Right cardiac atrium (tissue), 5 donors: ENCODE measurements at places on chromosomes 2 and 18.

DNA sequence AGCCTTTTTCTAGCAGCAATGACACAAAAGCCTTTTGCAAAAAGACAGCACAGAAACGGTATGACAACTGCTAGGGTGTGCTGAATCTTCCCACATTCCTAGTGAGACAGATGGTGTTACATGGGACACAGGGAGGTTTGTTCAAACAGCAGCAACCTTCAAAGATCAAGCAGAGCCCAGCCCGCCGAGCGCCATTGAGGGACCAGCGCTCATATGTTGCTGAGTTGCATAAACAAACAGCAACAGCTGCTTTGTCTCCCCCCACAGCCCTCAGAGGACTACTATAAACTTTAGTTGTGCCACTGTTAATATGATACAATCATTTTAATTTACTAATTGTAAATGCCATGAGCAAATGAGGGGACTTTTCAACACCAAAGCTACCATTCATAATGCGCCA lies 117.7 kb downstream of the ZEB2 start:
- peak; percentile 62 for DNase-seq

- peak; percentile 57 for DNase-seq
These were observed 324.8 kb upstream of the CHAC2 start for GRCh38 chr2:53442783-53443182.

- DNase-seq, result no peak
These were observed 44.8 kb upstream of the CAVIN2 start for GRCh38 chr2:191891656-191892055.

DNA sequence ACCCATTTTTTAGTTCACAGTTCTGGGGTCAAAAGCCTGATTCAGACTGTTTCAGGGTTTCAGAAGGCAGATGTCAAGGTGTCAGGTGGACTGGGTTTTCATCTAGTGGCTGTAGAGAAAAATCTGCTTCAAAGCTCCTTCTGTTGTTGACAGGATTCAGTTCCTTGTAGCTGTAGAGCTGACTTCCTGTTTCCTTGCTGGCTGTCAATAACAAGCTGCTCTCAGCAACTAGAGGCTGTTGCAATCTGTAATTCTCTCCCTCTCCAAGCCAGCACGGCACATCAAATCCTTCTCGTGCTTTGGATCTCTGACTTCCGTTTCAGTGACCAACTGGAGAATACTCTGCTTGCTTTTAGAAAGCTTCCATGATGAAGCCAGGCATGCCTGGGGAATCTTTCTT lies 179.4 kb downstream of the DOK6 start:
- DNase-seq, result no peak

GRCh38 chr2:101400506-101401325 lies 13.4 kb upstream of the CREG2 start:
- no peak for DNase-seq

DNA sequence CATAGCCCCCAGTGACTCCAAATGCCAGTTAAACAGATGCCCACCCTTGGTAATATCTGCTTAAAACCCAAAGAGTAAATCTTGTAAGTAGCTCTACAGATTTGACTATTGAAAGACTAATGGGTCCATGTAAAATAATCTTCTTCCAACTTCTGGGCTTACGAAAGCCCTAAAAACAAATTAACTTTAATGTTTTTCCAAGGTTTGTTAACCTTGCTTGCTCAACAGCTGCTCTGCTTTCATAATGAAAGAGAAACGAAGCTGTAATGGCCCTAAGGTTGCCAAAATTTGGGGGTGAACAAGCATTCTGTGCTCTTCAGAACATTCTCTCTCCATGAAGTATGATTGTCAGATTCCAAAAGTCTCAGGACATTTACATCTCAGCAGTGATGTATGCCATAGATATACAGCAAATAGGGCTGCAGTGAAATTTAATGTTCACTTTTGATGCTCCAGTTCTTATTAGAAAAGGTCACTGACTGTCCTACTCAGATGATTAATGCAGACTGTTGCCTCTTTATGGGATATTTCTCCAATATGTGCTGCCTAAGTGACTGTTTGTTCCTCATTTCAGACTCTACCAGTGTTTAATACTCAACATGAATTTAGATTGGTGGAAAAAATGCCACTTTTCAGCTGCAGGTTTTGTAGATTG lies 436.3 kb upstream of the CHST9 start:
- DNase-seq, result no peak

DNA sequence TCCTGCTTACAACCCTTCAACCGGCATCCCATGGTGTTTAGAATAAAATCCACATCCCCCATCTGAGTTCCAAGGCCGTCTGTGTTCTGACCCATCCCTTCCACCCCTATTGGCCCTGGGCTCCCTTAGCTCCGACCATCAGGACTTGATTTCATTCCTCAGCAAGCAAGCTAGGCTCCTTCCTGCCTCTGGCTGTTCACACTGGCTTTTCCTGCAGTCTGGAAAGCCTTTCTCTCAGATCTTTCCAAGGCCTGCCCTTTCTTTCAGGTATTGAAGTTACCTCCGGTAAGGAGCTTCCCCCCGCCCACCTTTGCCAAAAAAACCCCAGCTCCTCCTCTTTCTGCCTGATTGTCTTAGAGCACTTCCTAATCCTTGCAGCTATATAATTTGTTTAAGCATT lies 86.8 kb downstream of the CLIP4 start:
- no peak for DNase-seq

GRCh38 chr2:24228470-24228869 lies 53.6 kb downstream of the FAM228A start:
- DNase-seq, result no peak

GRCh38 chr2:112096098-112096497 lies 41.0 kb downstream of the TMEM87B start:
- DNase-seq, result no peak

GRCh38 chr2:191927319-191927867 lies 80.5 kb upstream of the CAVIN2 start:
- DNase-seq, result peak; percentile 46

- DNase-seq, result no peak
These were observed 96.5 kb downstream of the LYPD1 start for GRCh38 chr2:132573444-132574007.
